M059J (cell line): ENCODE measurements at places on chromosomes 6 and 20. TPM values are rescaled to one million over a fixed set of nuclear protein-coding genes. Genes with fewer than 3 reads are reported as not detected.
A peak's percentile ranks its signal among the peaks of the same experiment; 100 is the strongest.

Gene OSBPL2
- 20.7 and 29.2 TPM in 2 replicates for total RNA-seq

DNA sequence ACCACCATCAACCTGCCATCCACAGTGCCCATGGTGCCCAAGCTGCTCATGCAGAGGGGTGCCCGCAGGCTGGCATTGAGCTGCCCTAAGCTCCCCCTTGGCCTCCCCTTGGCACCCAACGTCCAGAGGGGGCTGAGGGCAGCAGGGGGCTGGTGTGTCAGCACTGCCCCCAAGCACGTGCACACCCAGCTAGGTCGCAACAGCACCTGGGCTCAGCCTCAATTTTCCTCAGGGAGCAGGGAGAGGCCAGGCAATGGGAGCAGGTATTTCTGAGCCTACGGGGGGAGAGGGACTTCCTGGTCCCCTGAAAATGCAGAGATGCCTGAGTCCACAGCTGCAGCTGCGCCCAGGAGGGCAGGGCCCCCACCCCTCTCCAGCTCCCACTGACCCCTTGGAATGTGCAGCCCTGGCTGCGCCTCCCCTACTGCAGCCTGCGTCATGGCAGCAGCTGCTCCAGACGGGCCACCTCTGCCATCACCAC lies 204.2 kb downstream of the ANKRD60 start:
- no peak for DNase-seq

DNA sequence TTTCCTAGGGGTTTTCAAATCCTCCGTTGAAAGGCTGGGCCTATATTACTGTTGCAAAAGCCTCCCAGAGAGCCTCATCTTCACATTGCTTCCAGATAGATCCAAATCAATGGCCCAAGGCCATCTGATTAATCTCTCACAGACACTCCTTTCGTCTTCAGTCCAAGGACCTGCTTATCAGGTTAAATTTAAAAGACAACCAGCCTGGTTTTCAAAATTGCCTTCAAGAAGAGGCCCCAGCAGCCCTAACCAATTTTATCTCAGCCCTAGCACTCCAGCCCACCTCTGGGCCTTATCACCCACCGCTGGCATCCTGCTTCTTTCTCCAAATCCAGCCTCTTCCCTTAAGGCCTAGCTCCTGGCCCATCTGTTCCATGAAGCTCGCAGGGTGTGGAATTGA lies 15.5 kb upstream of the CCND3 start:
- DNase-seq: no peak

Gene FAM83C
- 0.02 TPM in 1 of 2 replicates, not detected in the other for total RNA-seq

DNA sequence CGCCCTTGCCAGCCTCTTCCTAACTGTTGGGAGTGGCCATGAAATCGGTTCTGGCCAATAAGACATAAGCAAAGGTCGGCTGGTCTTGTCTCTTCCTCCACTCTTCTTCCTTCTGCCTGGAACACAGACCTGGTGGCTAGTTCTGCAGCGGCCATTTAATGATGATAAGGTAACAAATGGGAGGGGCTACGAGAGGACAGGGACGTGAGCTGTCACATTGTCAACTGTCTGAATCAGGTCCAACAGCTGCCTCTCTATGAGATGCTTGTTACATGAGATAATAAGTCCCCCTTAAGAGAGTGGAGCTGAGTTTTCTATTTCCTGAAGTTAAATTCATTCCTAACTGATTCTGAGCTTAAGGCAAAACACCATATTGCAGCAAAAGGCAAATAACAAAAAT lies 12.5 kb upstream of the TMEM242 start:
- peak; percentile 42 for DNase-seq

DNA sequence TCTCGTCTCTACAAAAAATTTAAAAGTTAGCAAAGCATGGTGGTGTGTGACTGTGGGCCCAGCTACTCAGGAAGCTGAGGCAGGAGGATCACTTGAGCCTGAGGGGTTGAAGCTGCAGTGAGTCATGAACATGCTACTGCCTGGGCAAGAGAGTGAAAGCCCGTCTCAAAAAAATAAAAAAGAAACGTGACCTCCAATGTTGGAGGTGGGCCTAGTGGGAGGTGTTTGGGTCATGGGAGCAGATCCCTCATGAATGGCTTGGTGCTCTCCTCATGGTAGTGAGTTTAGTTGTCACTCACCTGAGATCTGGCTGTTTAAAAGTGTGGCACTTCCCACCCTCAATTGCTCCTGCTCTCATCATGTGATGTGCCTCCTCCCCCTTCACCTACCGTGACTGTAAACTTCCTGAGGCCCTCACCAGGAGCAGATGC lies 24.3 kb downstream of the RBL1 start:
- peak; percentile 96 for DNase-seq

GRCh38 chr6:73656531-73657145 lies 2.8 kb upstream of the SLC17A5 start:
- peak; percentile 55 for DNase-seq

DNA sequence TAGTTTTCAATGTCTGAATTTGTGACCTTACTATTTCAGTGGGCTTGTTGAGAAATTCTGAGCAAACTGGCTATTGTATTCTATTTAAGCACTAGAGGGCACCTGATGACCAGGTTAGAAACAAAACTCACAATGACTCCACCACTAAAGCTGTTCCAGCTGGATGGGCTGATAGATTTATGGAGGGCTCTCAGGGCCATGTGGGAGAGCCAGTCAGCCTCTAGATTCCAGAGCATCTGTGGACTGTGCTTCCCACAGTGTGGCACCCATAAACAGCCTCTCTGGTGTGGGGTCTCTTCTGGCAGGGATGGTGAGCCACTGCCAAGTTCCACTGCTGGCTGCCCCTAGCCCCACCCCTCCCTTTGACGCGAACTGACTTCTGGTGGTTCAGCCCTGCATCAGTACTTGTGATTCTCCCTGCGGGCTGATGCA lies 29.2 kb downstream of the C6orf58 start:
- DNase-seq: peak; percentile 65

DNA sequence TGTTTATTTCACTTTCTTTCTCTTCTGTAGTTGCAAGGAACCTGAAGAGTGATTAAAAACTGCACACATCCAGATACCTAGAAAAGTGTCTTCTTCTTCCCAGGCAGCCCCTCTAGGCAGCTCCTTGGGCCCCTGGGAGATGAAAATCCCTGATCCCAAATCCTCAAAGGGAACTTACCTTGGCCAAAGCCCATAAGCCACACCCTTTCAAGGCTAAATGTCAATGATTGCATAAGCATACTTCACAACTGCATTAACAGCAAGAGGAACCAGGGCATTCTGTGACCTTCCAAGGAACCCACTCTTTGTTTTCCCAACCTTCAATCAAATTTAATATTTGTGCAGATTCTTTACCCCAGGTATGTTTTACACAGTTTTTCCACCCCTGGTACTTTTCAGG lies 4.4 kb upstream of the HMGN3 start:
- DNase-seq: no peak

GRCh38 chr6:169253337-169254238 lies at the start of gene THBS2:
Gene THBS2 (minus strand): TSS chr6:169253846. CDS start chr6:169250784, 3,062 bp downstream.
- DNase-seq: peak; percentile 90

GRCh38 chr20:45047581-45048119 lies 53.3 kb downstream of the KCNS1 start:
- DNase-seq: no peak

DNA sequence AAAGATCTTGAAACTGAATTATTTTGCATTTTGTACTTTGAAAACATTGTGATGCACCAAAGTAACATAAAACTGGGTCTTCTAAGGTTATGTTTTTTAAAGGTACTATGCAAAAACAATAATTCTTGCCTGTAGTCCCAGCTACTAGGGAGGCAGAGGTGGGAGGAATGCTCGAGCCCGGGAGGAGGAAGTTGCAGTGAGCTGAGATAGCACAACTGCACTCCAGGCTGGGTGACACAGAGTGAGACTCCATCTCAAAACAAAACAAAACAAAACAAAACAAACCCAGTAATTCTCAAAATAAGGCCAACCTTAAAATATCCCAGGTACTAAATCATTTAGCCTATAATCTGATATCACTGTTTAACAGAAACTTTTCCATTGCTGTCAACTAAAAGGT lies 269.6 kb downstream of the KHDC1L start:
- peak; percentile 43 for DNase-seq

Gene LY86
- total RNA-seq: not detected in 2 replicates

DNA sequence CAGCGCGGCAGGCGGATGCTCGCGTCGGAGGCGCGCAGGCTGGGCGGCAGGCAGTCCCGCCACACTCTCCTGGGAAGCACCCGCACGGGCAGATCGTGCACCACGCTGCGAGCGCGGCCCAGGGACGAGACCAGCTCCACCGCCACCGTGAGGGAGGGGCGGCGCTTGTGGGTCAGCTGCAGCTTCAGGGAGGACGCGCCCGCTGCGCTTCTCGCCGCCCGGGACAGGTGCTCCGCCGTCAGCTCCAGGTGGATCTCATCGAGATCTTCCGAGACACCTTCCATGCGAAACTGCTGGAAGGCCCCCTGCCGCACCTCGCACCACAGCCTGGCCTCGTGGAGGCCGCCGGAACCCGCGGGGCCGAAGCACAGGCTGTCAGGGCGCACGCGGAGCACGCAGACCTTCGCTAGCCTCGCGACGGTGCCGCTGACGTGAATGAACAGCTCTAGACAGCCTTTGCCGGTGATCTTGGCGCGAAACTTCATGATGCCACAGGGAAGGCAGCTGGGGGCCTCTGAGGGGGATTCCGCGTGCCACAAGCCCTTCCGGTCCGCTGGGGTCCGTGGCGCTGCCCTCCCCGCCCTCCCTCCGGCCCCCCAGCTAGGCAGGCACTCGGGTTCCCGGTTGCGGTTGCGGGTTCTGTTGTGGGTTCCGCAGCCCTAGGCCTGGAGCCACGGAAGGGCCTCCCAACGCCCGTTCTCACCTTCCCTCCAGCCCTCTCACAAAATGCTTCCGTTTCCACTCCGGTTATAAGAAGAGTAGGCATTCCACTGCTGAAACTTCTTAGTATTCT lies at the start of gene HUS1B:
HUS1B (minus strand) TSS at position 641 of the 793 bp plus-strand sequence; CDS start at position 485, 156 bp downstream.
- DNase-seq: no peak

Gene ENPP4
- 3.1 and 3.7 TPM in 2 replicates for total RNA-seq

DNA sequence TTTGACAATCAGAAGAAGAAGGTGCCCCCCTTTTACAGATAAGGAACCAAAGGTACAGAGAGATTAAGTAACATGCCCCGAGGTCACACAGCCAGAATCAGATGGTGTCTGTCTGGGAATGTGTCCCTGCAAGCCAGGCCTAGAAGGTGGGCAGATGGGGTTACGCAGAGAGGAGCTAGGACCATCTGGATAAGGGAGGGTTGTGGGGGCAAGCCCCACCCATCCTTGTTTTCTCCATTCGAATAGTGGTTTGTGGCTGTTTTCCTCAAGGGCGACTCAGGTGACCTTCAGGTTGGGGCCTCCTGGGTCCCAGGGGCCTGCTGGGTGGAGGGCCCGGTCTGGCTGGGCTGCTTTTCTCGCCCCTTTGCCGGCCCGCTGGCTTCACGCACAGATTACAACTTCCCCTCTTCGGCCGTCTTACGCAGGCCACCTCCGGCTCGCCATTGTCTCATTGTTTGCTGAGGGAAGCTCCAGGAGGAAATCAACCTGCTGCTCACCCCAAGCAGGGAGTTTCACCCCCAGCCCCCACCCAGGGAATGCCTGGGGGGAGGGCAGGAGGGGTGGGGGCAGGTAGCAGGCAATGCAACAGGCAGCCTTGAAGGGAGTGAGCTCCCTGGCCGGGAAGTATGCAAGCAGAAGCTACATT lies 30.8 kb upstream of the CSNK2A1 start:
- no peak for DNase-seq
